ENCODE measurements at places on chromosomes 7 and 10.

DNA sequence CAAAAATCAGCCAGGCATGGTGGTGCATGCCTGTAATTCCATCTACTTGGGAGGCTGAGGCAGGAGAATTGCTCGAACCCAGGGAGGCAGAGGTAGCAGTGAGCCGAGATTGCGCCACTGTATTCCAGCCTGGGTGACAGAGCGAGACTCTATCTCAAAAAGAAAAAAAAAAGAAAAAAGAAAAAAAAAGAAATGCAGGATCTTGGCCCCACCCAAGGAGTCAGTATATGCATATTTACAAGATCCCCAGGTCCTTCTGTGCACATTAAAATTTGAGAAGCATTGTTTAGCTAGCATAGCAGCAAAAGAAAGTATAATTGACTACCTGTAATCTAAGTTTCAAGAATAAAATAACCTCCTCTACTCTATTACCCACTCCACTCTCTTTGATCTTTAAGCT lies 15.8 kb downstream of the PIK3AP1 start:
- no peak for DNase-seq

GRCh38 chr7:33692956-33693355 lies 212.4 kb upstream of the BMPER start:
- DNase-seq: no peak

GRCh38 chr10:4081685-4082111 lies 296.7 kb upstream of the KLF6 start:
- DNase-seq: no peak

- DNase-seq: no peak
Observed at GRCh38 chr7:140557809-140558518, 78.7 kb upstream of the MKRN1 start.

- DNase-seq: peak; percentile 18
Observed at GRCh38 chr10:123327896-123328295, 173.7 kb downstream of the BUB3 start.

- no peak for DNase-seq
Observed at GRCh38 chr7:106610996-106611886, 49.7 kb downstream of the CCDC71L start.

GRCh38 chr7:84924353-84924752 lies 262.5 kb downstream of the SEMA3D start:
- no peak for DNase-seq

GRCh38 chr10:73941300-73941699 lies 30.4 kb downstream of the PLAU start:
- DNase-seq: no peak

All from endodermal cell (in vitro differentiated cells).